GM13976 (cell line): ENCODE measurements at places on chromosomes 3 and 15.

- no peak for DNase-seq
Measured at GRCh38 chr15:52436981-52437380, 91.7 kb downstream of the MYO5A start.

- DNase-seq = no peak
Measured at GRCh38 chr3:173688216-173688842, 290.8 kb downstream of the NLGN1 start.

DNA sequence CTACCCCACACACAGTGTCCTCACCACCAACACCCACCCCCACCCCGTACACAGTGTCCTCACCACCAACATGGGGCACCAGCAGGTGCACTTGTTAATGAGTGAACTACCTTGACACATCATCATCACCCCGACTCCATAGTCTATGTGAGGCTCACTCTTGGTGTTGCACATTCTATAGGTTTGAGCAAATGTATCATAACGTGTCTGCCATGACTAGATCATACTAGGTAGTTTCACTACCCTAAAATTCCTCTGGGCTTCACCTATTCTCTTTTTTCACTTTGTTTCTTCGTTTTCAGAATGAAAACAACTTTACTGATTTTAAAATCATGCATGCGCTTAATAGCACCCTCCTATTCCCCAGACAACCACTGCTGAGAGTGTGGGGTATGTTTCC, 102.6 kb upstream of the SLC6A6 start:
- no peak for DNase-seq

- DNase-seq = peak; percentile 58
Measured at GRCh38 chr3:52532517-52532837, 1.2 kb downstream of the NT5DC2 start.

DNA sequence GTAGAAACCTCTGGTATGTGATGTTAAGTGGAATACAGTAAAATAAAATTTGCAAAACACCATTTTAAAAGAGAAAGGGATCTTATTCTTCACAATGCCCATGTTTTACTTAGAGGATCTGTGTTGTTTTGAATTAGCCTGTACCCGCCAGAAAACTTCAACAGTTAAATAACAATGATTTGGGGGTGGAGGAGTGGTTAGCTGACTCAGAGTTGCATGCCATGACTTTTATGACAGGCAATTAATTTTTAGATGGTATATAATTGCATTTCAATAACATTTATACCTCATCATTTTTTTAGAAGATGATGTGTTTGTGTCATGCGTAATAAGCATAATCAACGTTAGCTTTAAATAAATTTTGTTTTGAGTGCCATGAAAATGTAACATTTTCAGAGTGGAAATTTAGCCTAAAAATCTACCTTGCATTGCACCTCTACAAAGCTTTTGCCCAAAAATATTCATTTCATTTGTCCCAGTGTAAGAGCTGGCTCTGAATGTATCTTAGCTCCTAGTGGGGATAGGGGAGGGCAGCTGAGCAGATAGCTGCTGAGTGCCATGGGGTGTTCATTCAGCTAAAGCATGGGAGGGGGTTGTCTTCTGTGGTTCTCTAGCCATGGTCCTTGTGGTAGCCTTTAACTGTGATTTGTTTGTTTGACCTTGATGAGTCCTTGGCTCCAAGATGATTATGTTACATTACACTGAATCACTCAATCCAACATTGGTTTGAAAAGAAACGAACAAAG, 379.8 kb downstream of the LPP start:
- DNase-seq = no peak

- DNase-seq = no peak
Measured at GRCh38 chr3:134376786-134377426, 2.7 kb upstream of the AMOTL2 start.

DNA sequence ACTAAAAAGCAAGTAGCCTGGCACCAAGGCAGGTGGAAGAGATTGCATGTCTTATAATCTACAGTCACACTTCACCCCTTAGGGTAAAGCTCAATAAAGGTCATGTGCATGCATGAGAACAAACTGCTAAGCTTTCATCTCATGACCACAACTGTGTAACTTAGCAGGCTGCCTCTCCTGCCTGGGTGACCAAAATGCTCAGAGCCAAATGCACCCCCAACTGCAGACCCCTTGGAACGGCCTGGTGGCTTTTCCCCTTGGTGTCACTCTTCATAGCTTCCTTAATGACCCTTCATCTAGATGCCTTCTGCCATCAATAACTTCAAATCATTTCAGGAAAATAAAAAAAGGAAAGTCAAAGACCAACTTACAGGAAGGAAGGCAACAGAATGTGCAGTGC, 88.1 kb downstream of the ADAMTS17 start:
- DNase-seq = no peak

DNA sequence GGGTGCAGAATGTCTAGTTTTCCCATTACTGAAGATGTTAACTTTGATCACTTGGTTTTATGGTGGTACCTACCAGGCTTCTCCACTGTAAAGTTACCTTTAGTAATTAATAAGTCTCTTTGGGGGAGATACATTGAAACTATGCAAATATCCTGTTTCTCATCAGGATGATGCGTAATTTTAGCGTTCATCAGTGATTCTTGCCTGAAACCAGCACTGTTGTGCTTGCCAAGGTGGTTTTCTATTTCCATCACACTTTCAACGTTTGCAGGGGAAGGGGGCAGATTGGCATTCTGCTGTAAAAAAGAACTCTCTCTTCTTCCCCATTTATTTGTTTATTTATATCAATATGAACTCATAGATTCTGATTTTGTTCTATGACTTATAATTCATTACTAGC, 61.0 kb downstream of the SSR3 start:
- DNase-seq = no peak

DNA sequence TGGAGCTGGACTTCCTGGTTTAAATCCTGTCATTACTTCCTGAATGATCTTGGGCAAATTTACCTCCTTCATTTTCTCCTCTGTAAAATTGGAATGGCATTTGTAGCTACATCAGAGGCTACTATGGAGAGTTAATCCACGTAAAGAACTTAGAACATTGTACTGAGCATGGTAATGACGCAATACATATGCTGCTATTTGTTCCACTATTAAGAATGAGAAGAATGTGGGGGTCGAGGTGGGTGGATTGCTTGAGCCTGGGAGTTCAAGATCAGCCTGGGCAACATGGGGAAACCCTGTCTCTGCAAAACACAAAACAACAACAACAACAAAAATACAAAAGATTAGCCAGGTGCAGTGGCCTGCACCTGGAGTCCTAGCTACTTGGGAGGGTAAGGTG, 250.6 kb downstream of the RYR3 start:
- DNase-seq = no peak

- peak; percentile 23 for DNase-seq
Measured at GRCh38 chr3:114827495-114827894, 319.6 kb downstream of the ZBTB20 start.

GRCh38 chr3:186772701-186773417, 10.5 kb upstream of the EIF4A2 start:
- DNase-seq = peak; percentile 86

DNA sequence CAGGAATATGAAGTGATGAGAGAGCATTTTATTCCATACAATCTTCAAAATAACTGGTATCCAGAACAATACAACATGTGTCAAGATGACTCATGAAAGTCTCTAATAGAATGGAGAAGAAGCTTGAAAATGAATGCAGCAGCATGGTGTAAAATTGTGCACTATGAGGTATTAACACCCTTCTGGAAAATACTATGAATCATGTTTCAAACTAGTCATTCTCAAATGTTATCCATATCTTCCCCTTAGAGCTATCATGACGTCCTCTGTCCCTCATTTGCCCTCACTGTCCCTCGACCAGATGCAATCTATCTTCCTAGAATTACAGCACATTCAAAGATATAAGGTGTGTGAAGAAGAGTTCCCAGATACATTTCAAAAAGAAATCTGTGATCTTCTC, 198.2 kb downstream of the NECTIN3 start:
- DNase-seq = no peak

GRCh38 chr15:72156928-72157327, 38.7 kb downstream of the SENP8 start:
- DNase-seq = no peak

DNA sequence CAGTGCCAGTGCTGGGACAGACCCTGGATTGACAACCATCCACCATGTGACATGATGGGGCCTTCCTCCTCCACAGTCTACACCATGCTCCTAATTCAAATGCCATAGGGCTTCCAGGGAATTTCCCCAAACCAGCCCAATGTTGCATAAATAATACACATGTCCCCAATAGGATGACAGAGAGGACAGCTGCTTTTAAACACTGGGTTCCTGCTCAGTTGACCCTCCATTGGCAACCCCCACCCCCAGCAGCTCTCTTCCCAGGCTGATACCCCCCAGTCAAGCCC, 28.3 kb upstream of the ATP2B2 start:
- no peak for DNase-seq

- DNase-seq = no peak
Measured at GRCh38 chr3:188208516-188208981, 54.6 kb downstream of the LPP start.

DNA sequence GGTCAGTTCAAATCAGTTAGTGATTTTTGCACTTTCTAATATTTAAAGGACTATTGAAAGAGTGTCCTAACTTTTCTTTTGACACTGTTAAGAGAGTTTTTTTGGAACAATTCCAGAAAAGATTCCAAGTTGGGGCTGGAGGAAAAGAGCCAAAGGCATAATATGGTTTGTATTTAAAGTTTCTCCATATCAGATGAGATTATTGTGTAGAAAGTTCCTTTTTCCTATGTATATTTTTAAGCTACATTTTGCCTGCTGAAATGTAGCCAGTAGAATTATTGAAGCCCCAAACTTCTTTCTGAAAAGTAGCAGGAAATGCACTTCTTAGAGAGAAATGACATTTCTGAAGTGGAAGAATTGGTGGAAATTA, 136.5 kb upstream of the TSC22D2 start:
- no peak for DNase-seq

- DNase-seq = no peak
Measured at GRCh38 chr3:148238421-148238821, 459.3 kb upstream of the AGTR1 start.

- DNase-seq = no peak
Measured at GRCh38 chr3:188979248-188979647, 192.5 kb upstream of the TPRG1 start.

- DNase-seq = no peak
Measured at GRCh38 chr15:26682598-26683164, 90.2 kb downstream of the GABRB3 start.

- no peak for DNase-seq
Measured at GRCh38 chr15:81275711-81276392, 48.1 kb downstream of the STARD5 start.

- no peak for DNase-seq
Measured at GRCh38 chr3:71001303-71001830, 582.2 kb downstream of the FOXP1 start.

- DNase-seq = no peak
Measured at GRCh38 chr3:13548696-13549622, at the start of gene FBLN2. FBLN2 (plus strand) TSS chr3:13549125; CDS start chr3:13570356, 21,231 bp downstream.

DNA sequence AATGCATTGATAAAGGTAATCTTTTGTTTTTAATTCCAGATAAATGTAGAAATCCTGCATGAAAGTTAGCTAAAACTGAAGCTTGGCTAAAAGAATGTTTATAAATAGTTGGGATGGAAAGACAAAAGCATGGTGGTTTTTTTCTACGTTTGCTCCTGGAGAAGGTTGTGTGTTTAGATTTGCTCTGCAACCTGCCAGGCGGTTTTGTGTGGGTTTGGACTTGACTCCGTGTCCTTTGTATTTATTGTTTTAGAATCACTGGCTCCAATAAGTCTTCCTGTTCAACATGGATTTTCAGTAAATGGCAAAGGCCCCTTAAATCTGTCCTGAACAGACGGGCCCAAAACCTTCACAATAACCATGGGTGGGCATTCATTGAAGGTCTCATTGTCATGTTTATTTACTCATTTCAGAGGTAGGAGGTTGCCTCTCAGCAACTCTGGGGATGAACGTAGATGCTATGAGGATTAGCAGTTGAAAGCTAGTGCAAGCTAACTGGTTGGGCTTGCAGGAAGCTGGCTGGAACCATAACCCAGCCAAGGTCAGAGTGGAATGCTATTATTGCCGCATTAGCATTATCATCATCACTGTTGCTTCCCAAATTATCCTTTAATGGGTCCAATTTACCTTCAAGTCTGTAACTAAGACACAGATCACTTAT, 60.6 kb upstream of the ADAMTS9 start:
- no peak for DNase-seq

DNA sequence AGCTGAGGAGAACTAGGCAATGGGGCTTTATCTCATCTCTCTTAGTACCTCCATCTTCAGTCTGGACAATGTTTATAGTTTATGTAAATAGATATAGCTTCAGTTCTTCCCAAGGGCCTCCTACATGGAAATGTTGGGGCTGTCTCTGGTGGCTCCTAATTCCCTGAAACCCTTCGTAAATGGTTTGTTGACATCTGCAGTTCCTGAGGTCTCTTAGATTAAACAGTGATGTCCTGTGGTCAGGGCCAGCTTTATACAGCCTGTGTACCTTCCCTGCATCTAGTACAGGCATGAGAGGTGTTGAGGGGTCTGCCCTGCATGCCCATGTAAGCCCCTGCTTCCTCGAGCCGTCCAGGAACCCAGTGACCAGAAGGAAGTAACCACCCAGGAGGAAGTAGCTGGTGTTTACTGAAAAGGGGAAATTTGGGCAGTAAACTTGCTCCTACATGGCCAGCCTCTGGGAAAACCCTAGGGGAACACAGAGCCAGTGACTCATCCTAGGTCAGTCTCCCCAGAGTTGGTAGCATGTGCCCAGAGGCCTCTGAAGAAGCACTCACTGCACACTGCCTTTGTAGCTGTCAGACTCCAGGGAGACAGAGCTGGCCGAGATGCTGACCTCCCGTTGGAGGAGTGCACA, 4.7 kb upstream of the TBC1D2B start:
- no peak for DNase-seq

GRCh38 chr3:63661242-63661641, 8.8 kb downstream of the SNTN start:
- DNase-seq = no peak

- no peak for DNase-seq
Measured at GRCh38 chr3:84738086-84738485, 220.7 kb upstream of the CADM2 start.

GRCh38 chr3:54954521-54954920, 26.7 kb upstream of the LRTM1 start:
- DNase-seq = no peak

DNA sequence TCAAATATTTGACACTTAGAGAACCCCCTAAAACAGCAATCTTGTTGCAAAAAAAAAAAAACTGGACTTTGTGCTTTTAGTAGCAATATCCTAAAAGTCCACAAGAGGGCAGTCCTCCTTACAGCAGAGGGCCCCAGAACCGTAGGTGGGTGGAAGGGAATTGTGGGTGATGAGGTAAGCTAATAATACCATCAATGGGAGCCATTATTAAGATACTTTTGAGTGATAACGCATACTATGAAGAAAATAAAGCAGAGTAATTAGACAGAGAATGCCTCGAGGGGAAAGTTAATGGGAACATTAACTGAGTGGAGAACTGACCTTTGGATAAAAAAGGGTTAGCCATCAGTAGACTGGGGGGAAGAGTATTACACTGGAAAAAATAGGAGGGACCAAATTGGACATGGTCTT, 229.9 kb downstream of the THRB start:
- peak; percentile 54 for DNase-seq

DNA sequence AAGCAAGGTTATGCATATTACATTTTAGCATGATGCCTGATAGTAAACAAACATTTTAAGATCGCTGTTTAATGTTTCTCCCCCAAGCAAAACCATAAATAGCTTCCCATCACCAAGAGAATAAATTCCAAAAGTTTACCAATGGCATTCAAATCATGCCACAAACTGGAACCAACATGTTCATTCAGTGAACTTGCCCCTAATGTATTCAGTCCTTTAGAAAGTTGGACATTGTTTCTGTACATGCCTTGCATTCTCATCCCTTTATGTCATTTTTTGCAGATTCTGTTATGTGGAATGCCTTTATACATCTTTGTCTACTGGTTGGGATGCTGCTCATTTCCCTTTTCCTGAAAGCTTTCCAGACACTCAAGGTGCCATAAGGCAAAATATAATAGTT, 105.5 kb downstream of the PYDC2 start:
- no peak for DNase-seq
